ENCODE measurements at places on chromosomes 3 and 15.

DNA sequence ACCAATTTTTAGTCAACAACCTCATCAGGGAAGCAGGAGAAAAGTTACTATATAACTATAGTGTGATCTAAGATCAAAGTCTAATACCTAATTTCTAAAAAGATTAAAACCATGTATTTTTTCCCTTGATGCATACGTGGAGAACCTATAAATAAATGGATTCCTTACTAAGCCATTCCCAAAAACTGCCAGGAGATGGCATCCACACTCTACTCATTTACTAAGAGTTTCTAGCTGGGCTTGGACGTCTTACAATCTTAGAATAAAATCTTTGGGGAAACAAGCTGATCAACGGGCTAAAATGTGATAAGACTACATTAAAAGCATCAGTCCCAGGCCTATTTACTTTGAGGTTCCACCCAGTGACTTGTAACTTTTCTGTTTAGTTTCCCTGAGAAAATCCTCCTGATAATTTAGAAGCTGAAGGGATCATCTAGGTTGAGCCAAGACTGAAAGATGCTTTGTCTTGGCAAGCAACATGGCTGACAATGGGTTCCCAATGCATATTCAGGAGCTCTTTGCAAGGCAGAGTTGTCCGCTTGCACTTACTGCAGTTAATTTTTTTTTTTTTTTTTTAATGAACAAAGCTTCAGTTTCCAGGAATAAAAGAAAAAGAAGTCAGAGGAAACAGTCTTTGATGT, 85.5 kb upstream of the FGF12 start:
- peak; percentile 33 for DNase-seq

DNA sequence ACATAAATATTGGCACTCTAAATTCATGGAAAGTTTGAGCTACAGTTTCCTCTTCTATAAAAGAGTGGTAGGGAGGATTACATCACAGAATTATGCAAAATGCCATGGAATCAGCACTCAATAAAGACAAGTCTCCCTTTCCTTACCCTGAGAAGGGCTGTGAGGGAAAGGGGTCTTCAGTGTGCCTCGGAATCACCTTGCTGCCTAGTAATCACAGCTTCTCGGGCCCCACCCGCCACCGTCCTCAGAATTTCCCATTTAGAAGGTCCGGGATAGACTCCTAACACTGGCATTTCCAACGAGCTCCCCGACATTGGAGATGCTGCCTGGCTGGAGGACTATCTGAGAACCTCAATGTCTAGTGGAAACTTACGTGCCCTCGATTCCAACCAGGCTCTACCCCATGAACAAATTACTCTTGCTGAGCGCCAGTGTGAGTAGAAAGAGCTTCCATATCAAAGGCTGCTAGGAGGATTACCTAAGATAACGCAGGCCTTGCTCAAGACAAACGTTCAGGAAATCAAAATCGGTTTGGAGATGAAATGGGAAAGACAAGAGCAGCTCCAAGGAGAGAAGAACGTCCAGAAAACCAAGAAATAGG, 92.1 kb upstream of the CHD2 start:
- peak; percentile 44 for DNase-seq

- peak; percentile 56 for DNase-seq
Observed at GRCh38 chr3:193391902-193392301, 13.3 kb upstream of the ATP13A5 start.

- DNase-seq: no peak
Observed at GRCh38 chr3:45477041-45477725, 88.8 kb downstream of the LARS2 start.

GRCh38 chr15:79844221-79844620, 52.6 kb downstream of the MTHFS start:
- no peak for DNase-seq

DNA sequence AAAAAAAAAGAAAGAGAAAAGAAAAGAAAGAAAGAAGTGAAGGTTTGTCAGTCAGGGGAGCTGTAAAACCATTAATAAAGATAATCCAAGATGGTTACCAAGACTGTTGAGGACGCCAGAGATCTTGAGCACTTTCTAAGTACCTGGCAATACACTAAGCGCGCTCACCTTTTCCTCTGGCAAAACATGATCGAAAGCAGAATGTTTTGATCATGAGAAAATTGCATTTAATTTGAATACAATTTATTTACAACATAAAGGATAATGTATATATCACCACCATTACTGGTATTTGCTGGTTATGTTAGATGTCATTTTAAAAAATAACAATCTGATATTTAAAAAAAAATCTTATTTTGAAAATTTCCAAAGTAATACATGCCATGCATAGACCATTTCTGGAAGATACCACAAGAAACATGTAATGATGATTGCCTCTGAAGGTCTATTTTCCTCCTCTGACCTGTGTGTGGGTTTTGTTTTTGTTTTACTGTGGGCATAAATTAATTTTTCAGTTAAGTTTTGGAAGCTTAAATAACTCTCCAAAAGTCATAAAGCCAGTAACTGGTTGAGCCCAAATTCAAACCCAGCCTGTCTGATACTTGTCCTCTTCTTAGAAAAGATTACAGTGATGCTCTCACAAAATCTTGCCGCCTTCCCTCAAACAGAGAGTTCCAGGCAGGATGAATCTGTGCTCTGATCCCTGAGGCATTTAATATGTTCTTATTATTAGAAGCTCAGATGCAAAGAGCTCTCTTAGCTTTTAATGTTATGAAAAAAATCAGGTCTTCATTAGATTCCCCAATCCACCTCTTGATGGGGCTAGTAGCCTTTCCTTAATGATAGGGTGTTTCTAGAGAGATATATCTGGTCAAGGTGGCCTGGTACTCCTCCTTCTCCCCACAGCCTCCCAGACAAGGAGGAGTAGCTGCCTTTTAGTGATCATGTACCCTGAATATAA, 2.0 kb downstream of the B2M start:
- no peak for DNase-seq
